Lung (tissue), 17 donors: ENCODE measurements at places on chromosomes 1 and 21.

DNA sequence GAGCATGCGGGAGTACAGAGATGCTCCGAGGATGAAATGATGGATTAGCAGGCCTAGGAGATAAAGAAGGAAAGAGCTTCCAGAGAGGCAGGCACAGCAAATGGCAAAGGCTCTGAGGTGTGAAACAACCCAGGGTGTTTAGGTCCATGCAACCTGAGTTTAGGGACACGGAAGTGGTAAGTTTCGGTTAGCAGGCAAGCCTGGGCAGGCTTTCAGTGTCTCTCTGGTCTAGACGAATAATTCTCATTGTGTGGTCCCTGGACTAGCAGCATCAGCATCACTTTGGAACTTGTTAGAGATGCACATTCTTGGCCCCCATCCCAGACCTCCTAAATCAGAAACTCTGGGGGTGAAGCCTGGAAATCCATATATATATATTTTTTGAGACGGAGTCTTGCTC lies 18.6 kb downstream of the NKAIN1 start:
- DNase-seq = no peak

- no peak for DNase-seq
Observed at GRCh38 chr21:25649146-25649545, 10.1 kb downstream of the JAM2 start.

- no peak for DNase-seq
Observed at GRCh38 chr1:55047611-55048010, 8.3 kb downstream of the PCSK9 start.

DNA sequence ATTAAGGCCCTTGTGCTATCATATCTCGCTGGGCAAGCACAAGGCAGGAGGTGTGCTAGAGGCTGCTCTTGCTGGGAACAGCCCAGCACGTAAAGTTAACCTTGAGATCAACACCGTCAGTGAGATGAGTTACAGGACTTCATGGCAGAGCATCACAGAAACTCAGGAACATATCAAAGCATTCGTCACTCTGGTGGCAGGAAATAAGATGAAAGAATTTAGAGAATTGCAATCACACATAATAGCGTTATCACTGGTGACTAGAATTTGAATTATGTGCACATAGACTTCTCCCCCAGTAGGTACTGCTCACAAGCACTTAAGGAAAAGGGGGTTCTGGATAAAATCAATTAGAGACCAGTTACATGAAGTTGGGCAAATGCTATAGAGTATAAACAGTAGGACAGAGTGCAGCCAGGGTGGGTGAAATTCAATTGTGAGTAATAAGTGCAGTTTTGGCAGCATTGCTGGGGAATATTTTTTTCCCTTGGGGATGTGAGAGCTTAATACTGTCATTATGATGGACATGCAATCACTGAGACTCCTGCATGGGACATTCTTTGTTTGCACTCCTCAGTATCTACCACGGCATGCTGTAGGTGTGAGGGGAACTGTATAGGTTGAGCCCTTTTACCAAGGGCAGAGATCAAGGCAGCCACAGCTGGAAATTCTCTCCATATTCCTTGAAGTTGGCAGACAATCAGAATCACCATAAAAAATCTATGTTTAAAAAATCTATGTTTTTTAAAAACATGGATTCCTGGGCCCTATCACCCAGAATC lies 44.2 kb upstream of the ARHGAP29 start:
- DNase-seq = no peak

DNA sequence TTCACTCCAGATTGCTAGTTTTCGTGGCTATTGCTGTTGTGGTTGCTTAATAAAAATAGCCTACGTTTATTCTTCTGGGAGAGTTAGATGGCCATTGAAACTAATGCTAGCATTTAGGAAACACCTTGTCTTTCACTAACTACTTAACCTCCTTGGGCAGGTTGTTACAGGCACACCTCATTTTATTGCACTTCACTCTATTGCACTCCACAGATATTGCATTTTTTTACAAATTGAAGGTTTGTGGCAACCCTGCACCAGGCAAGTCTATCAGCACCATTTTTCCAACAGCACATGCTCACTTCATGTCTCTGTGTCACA lies 11.3 kb upstream of the MARK1 start:
- DNase-seq = no peak

- DNase-seq = peak; percentile 76
Observed at GRCh38 chr1:42334240-42335049, 590 bp downstream of the FOXJ3 start.

DNA sequence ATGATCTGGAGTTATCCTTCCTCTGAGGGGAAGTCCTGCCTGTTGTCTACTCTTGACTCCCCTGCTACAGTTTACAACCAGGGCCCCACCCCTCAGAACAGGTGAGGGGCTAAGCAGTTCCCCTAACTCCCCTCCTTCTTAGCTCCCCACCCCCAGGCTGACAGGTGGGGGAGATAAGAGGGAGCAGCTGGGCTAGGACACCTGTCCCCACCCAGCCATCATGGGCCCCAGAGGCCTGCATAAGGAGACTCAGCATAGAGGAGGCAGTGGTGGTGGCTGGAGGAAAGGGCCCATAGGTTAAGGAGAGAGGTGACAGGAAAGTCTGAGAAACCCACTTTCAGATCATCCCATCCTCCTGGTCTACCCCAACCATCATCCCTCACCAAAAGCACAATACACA lies 6.8 kb downstream of the MEF2D start:
- DNase-seq = no peak

GRCh38 chr1:117883616-117884015 lies 45.8 kb downstream of the GDAP2 start:
- no peak for DNase-seq

GRCh38 chr1:154886281-154887015 lies 16.4 kb upstream of the KCNN3 start:
- DNase-seq = no peak

DNA sequence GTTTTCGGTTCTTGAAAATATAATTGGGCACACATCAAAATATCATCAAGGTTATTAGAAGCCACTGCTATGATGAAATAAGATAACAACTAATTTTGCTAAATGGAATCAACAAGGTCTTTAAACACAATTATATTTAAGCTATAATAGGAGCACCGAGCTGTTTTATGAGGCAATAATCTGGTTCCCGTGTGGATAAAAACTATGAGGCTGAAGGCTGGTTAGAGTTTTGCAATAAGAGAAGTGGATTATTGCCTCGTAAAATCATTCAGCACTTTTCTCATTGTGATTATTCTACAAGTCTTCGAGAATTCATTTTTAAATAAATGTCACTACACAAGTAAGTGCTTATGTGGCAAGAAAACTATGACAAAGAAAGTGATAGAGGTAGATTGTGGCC lies 975.7 kb upstream of the ADGRL2 start:
- DNase-seq = no peak

GRCh38 chr1:161905269-161905884 lies 118.3 kb downstream of the OLFML2B start:
- peak; percentile 11 for DNase-seq

- DNase-seq = peak; percentile 39
Observed at GRCh38 chr1:154962156-154962749, 671 bp upstream of the PYGO2 start.

DNA sequence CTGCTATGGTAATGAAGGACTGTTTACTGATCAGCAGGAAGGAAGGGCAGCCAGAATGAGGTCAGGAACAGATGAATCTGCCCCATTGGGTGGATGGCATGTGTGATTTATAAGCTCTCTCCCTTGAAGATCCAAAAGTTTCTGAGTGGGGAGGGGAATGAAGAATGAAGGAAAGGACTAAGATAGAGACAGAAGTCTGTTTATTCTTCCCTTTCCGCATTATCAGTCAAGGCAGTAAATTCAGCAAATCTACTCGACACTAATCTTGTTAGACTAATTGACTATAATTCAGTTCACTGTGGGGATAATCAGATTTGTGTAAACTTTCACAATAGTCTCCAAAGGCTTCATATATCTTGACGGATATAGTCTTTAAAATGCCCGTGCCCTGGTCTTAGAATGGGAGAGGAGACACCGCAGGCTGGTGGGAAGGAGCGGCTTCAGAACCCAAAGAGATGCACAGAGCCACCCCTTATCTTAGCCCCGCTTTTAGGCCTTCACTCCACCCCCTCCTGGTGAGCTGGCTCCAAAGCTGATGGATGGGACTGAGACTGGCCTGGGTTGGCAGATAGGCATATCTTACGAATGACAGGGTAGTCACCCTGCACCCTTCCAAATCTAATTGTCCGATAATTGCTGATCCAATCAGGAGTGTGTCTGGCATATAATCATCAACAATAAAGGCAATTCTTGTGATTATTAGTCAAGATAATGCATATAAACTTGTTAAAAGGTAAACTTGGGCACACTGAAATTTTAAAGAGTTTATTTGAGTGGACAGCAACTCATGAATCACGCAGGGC lies 76.0 kb upstream of the PPM1J start:
- no peak for DNase-seq

- DNase-seq = no peak
Observed at GRCh38 chr1:193416226-193417024, 230.0 kb upstream of the B3GALT2 start.

GRCh38 chr1:36324353-36324703 lies 883 bp upstream of the EVA1B start:
- no peak for DNase-seq

DNA sequence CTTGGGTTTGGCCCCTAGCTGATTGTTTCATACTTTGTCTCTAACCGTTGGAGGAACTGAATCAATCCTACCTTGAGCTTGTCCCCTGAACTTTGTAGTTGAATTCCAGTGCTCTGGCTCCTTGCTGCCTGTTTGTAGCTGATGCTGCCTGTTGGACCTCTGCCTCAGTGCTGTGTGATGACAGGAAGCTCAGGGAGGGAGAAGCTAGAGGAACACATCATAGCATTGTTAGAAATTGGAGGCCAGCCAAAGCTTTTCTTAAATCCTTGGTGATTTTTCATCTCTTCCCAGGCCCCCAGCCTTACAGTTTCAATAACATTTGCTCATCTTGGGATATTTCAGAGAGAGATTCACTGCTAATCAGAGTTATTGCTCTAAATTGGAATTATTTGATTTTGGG lies 34.0 kb downstream of the MACF1 start:
- DNase-seq = peak; percentile 62

- no peak for DNase-seq
Observed at GRCh38 chr1:89557956-89558355, 33.3 kb downstream of the LRRC8B start.

GRCh38 chr1:21299780-21300395 lies 9.6 kb upstream of the ECE1 start:
- DNase-seq = no peak

GRCh38 chr1:151570819-151571218 lies 30.7 kb downstream of the TUFT1 start:
- no peak for DNase-seq

GRCh38 chr1:73411479-73411878 lies 786.5 kb downstream of the LRRIQ3 start:
- DNase-seq = no peak

DNA sequence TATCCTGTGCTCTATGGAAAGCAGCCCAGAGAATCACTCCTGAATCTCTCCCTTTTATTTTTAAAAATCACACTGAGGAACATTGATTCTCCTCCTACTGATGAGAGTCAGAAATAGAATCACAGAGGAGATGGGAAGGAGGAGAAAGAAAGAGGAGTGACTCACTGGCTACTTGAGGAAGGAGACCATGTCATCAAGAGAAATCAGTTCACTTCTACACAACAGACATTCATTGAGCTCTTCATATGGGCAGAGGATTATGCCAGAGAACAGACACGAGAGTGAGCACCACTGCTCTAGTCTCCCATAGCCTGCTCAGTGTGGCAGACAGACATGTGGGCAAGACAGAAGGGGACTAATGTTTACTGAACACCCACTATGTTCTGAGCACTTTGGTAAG lies 44.2 kb downstream of the RAB3B start:
- no peak for DNase-seq

GRCh38 chr1:199858856-199859255 lies 168.7 kb upstream of the NR5A2 start:
- DNase-seq = no peak

DNA sequence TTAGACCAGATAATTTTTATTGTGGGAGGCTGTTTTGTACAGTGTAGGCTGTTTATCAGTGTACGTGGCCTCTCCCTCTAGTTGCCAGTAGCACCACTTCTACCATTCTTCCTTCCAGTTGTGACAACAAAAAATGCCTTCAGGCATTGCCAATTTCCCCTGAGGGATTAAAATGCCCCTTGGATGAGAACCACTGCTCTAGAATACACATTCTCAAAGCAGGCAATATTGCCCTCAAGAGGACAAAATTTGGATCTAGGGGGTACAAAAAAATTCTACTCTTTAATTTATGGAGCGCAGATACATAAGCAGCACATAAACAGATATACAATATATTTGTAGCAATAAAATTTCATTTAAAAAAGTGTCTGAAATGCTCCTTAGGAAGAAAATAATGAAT lies 674.6 kb downstream of the PTPRC start:
- peak; percentile 3 for DNase-seq

- DNase-seq = no peak
Observed at GRCh38 chr21:45049714-45050344, 24.6 kb upstream of the ADARB1 start.

DNA sequence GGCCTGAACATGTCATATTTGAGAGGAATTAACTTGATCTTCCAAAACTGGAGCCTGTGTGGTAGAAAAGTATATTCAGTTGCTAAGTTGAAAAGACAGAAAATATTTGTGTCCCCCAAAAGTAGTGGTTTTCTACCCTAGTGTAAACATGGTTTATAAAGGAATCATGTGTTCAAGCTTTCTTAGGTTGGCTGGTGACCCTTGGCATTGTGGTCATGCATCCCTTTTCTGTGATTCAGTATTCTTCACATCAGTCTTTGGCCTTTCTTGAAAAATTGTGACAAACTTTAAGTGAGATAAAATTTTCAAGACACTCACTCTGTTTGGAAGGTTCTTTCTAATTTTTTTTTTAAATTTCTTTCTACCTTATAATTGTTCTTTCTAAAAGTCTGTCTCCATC lies 193.2 kb downstream of the DHRS3 start:
- no peak for DNase-seq

DNA sequence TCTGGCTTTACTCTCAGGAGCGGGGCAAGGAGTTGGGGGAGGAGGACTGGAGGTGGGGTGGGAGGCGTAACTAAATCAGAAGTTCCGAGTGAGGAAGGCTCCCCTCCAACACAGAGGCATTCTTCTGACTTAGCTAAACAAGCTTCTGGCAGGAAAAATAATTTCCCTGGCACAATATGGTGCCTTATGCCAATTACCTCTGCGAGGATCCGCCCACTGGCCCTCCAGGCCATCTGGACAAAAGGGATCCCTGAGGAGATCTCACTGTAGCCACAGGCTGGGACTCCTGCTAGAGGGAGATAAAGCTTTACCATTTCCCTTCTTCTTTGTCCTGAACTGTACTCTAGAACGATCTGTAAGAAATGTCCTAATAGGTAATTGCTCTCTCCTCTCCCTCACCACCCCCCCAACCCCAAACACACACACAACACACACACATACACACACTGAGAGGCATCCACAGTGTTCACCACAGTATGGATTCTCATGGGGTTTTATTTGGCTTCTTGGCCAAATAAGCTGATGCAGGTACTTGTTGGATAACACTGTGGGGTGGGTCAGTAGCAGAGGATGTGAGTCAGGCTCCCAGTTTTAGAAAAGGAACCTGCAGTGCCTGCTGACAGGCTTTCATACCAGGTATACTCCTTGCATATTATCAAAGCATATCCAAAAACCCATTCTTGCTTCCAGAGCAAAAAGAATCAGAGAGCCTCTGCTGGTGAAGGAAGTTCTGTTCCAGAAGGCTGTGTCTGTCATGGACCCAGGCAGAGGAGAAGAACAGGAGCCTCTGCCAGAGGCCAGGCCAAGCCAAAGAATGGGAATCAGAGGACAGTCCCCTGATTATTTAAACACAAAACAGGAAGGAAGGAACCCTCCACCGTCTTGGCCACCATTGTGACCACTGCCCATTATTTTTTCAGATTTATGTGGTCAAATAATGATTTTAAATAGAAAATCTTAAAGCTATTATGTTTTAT lies 169.1 kb downstream of the C1orf21 start:
- DNase-seq = no peak

- DNase-seq = no peak
Observed at GRCh38 chr1:99173900-99174299, 90.4 kb upstream of the PLPPR4 start.
